ENCODE measurements at places on chromosomes 6 and 20.

GRCh38 chr20:21436205-21436604 is 38.9 kb upstream of the NKX2-4 start:
- DNase-seq, result no peak

DNA sequence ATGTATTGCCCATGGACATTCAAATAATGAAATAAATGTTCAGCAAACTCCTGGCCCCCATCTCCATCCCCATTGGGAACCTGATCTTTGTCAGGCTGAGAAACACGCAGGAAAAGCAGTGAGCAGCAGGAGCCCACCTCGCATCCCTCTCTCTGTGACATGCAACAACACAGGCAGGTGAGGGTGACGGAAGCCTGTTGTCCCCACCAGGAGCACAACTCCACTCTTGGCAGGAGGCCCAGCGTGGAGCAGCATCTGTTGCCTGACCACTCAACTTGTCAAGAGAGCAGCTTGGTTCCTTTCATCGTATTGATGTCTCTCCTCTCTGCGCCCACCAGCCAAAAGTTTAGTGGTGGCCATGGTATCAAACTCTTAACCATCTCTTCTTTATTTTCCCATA is 586.9 kb upstream of the ARID1B start:
- DNase-seq, result no peak

GRCh38 chr6:115221198-115221597 is 839.5 kb downstream of the FRK start:
- DNase-seq, result no peak

- no peak for DNase-seq
Measured at GRCh38 chr6:5946181-5946580, 60.5 kb downstream of the NRN1 start.

DNA sequence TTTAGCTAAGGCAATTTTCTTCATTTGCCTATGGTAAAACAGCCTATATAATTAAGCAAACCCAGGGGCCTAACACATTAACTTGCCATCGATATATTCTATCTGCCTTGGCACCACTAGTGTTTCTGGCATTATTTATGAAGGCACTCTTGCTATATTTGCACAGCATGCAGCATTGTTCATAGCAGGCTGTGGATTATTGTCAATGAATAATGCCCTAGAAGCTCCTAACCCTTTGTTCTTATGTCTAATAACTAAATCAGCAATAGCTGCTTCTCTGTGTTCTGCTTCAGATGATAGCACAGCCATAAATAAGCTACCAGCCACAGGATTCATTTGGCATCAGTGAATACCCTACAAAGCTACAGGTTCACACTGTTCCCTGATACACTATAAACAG is 254.8 kb upstream of the STXBP5 start:
- DNase-seq, result no peak

- DNase-seq, result no peak
Measured at GRCh38 chr6:96911171-96911570, 13.4 kb upstream of the KLHL32 start.

DNA sequence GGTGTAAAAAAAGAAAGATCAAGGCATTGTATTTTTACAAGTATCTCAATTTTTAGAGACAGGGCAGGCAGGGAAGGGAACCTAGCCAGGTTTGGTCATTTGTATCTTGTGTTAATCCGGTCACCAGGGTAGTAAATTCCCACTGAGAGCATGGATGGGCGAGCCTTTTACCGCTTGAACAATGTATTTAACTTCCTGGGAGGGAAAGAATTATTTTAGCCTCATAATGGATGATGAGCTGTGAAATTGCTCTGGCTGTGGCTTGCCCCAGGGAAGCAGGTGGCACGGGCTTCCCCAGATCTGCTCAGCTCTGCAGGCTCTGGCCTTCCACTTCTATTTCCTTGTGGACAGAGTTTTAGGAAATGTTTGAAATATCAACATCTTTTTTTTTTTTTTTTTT is 72.9 kb downstream of the TOX2 start:
- no peak for DNase-seq

DNA sequence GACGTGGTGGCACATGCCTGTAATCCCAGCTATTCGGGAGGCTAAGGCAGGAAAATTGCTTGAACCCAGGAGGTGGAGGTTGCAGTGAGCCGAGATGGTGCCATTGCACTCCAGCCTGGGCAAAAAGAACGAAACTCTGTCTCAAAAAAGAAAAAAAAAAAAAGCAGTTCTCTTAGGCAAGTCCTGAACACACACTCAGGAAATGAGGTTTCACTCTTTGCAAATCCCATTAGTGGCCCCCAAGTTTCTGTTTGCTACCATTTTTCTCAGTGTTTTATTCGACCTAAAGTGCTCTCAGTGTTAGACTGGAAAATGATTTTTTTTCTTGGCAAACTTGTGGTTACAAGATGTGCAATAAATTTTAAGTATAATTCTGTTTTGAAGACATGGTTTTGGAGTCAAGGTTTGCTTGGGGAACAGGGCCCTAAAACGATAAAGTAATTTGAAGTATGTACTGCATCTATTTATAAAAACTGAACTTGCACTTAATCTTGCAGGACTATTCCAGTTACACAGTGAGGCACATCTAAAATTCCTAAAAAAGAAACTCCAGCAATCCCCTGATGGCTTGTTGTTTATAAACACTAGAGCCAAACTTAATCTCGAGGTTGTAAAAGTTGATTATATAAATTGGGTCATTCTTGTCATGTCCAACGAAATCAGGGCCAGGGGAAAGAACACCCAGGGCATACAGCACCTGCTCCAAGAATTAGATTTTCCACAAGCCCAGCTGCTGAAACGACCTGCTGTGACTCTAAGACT is 42.6 kb downstream of the MAP1LC3A start:
- DNase-seq, result no peak

DNA sequence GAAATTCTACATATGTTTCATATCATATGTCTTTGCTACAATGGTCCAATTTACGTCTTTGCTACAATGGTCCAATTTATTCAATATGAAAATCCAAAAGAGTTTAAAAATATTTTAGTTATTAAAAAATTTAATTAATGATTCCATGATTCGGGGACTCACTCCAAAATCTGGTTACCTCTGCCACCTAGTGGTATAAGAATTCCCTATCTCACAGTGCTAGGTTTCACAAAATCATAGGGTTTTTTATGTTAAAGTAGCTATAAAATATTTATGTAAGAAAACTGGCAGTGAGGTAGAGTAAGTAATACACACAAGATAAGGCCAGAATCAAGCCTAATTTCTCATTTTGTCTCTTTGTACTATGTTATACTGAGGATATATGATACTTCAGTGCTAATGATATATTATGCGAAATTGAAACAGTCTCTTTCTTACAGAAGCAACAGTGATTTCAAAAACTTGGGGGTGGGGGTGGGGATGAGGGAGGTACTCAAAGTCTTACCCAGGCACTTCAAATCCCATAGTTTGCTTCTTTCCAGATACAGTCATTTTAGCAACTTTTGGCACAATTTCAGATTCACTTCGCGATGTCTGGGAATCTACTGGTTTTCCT is 52.3 kb downstream of the HBS1L start:
- peak; percentile 43 for DNase-seq

DNA sequence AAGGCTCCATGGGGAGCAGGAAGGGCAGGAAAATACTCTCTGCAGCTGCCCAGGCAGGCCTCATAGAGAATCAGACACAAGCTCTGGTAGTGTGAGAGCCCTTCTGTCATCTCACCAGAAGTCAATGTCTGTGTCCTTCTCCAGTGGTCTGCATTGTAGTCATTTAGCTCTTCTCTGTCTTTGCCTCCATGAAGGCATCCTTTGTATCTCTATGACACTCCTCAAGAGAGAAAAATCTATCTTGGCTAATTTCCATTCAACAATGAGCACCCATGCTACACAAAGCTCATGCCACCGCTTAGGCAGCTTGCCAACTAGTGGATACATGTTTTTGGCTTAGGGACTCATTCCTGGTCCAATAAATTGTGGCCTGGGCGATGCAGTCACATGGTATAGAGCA is 92.1 kb downstream of the RNF217 start:
- no peak for DNase-seq

- no peak for DNase-seq
Measured at GRCh38 chr20:14838663-14839628, 501.5 kb upstream of the FLRT3 start.

GRCh38 chr6:138226700-138227315 is 8.5 kb upstream of the PBOV1 start:
- no peak for DNase-seq

GRCh38 chr20:24755411-24755922 is 193.6 kb upstream of the CST7 start:
- DNase-seq, result no peak

- DNase-seq, result no peak
Measured at GRCh38 chr6:23413327-23414050, 712.5 kb upstream of the NRSN1 start.

GRCh38 chr20:29497261-29497671 is 1760.2 kb upstream of the DEFB115 start:
- DNase-seq, result no peak

GRCh38 chr20:17663486-17663885 is 18.6 kb downstream of the RRBP1 start:
- DNase-seq, result no peak

GRCh38 chr20:54839224-54839623 is 363.8 kb downstream of the DOK5 start:
- DNase-seq, result no peak

- no peak for DNase-seq
Measured at GRCh38 chr6:135191508-135192255, 10.6 kb downstream of the MYB start.

DNA sequence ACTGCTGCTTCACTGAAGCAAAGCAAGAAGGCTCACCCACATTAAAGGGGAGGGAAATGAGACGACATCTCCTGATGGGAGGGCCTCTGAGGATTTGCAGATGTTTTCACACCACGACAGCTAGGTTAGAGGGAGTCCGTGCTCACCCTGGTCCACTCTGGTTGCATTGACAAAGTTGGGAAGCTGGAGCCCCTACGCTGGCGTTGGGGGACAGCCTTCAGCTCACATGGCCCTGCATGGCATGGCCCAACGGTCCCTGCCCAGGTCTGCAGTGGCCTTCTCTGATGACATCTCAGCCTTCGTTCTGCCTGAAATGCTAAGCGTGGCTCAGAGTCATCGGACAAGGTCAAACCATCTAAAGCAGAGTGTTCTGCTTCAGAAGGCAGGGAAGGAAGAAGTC is 3.8 kb upstream of the NAPB start:
- DNase-seq, result no peak

- DNase-seq, result no peak
Measured at GRCh38 chr6:142276256-142276655, 25.6 kb upstream of the ADGRG6 start.

GRCh38 chr6:146950351-146950835 is 253.8 kb upstream of the STXBP5 start:
- peak; percentile 23 for DNase-seq

DNA sequence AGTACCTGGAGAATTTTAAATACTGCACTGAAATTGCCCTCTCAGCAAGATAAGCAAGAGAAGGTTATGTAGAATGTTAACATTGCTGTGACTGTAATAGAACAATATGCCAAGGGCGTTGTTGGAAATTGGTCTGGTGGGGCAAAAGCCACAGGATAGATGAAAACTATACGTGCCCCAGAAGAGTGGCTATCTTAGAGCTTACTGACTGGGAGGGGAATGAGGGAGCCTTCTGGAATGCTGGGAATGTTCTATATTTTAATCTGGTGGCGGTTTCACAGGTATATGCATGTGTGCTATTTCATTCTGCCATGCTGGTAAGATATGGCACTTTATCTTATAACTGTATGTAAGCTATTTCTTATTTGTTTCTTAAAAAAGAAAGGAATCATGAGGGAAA is 35.2 kb upstream of the YWHAB start:
- DNase-seq, result no peak

DNA sequence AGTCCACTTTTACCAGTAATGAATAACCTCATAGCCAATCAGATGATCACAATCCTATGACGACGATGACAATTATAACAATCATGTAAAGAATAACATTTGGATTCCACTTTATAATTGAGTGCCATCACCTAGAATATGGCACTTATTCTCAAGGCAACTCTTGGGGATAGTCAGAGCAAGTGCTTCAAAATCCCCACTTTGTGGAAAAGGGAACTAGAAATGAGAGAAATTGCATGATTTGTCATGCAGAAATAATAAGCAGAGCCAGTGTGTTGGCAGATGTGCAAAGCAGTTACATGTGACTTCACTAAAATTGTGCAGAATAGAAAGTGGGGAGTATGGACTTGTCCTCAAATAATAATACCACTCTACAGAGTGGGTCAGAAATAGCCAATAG is 41.3 kb downstream of the FRK start:
- no peak for DNase-seq

- DNase-seq, result no peak
Measured at GRCh38 chr20:53639647-53640440, 46.2 kb upstream of the ZNF217 start.

DNA sequence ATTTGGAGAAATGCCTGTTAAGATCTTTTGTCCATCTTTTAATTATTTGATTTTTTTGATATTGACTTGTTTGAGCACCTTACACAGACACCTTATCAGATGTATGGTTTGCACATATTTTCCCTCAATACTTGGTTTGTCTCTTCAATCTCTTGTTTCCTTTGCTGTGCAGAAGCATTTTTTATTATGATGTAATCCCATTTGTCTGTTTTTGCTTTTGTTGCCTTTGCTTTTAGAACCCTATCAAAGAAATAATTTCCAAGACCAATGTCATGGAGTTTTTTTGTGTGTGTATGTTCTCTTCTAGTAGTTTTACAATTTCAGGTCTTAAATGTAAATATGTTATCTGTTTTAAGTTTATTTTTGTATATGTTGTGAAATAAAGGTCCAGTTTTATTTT is 73.9 kb downstream of the HTR1B start:
- no peak for DNase-seq

- DNase-seq, result no peak
Measured at GRCh38 chr6:140079328-140079727, 704.9 kb upstream of the CITED2 start.

GRCh38 chr6:140138311-140139010 is 764.0 kb upstream of the CITED2 start:
- no peak for DNase-seq

GRCh38 chr20:61706259-61706961 is 359.3 kb downstream of the TAF4 start:
- no peak for DNase-seq

DNA sequence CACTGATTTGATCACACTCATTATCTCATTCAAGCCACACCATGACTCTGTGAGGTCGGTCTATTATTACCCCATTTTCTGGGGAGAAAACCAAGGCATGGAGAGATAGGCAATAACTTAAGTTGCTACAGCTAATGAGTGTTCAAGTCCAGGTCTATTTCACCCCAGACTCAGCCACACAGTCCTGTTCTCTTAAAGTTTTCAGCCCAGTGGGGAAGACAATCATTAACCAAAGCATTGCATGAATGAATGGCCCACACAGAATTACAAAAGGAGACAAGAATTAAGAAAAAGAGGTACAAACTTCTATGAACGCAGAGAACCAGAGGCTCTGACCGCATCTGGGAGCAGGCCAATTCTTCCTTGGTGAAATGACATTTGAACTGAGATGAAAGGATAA is 7.1 kb downstream of the BPI start:
- no peak for DNase-seq

- no peak for DNase-seq
Measured at GRCh38 chr6:4459996-4460395, 316.2 kb upstream of the CDYL start.

DNA sequence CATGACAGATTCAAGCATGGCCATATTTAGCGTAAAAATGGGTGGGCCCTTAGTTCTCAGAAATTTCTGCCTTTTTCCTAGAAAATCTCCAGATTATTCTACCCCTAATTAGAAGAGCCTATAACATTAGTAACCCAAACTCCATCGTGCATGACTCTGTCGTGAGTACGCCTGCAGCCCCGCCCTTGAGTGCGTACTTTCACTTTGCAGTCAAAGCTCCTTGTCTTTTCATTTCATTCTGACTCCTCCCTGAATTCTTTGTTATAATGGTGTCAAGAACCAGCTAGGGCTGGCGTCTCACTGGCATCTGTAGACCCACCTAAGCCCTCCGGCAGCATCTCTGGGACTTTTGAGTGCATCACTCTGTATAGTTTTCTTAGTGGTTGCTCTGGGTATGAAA is 61.7 kb upstream of the NOX3 start:
- no peak for DNase-seq

Measured in CD4-positive, alpha-beta T cell treated with Interleukin-17A for 1 hour (primary cell).